Naive thymus-derived CD8-positive, alpha-beta T cell (primary cell): ENCODE measurements at places on chromosomes 12 and 14. TPM values are rescaled to one million over a fixed set of nuclear protein-coding genes. Genes with fewer than 3 reads are reported as not detected.

GRCh38 chr14:32623300-32624093 is 294.4 kb downstream of the AKAP6 start:
- peaks cover 2% of the 10 kb centered on the region for H3K4me1 ChIP-seq
- H3K4me3 ChIP-seq: no peak overlapping the region
- no peaks in the 10 kb centered on the region for H3K27me3 ChIP-seq
- peaks cover 7% of the 10 kb centered on the region for H3K36me3 ChIP-seq

- H3K36me3 ChIP-seq: no peaks in the 10 kb centered on the region
- DNase-seq: no peak
- H3K27me3 ChIP-seq: no peaks in the 10 kb centered on the region
- H3K27ac ChIP-seq: no peak overlapping the region
- H3K4me1 ChIP-seq: no peaks in the 10 kb centered on the region
Observed at GRCh38 chr14:44108601-44109000, 398.5 kb downstream of the FSCB start.

DNA sequence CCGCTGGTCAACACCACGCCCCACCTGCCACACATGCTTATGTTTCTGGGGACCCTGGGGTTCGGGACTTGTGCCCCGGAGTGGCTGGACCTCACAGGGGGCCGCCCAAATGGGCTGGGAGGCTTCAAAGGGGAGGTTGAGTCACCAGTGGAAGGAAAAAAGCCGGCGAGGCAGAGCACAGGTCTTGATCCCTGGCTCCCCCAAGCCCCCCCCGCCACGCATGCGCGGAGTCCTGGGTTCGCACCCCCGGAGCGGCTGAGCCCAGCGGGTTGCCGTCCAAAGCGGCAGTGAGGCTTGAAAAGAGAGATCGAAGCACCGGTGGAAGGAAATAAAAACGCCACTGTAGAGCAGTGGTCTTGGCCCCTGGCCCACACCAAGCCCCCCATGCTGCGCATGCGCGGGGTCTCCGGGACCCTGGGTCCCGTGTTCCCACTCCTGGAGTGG is 313.5 kb downstream of the ALG10 start:
- H3K27ac ChIP-seq: no peak overlapping the region
- H3K4me1 ChIP-seq: no peaks in the 10 kb centered on the region
- H3K27me3 ChIP-seq: no peaks in the 10 kb centered on the region
- H3K4me3 ChIP-seq: no peak overlapping the region
- H3K36me3 ChIP-seq: peaks cover 2% of the 10 kb centered on the region

DNA sequence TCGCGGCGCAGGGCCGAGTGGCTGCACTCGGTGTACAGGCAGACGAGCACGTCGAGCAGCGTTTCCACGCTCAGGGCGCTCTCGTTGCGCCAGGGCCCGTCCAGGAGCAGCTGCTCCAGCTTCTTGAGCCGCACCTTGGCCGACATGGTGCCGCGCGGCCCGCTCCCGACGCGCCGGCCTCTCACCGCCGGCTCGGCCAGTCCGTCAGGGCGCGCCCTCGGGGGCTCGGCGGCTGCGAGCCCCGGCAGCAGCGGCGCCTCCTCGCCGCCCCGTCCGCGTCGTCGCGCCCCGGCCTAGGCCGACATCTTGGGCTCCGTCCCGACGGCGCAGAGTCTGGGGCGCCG is 349 bp downstream of the CDC42BPB start:
- H3K4me1 ChIP-seq: peaks cover 14% of the 10 kb centered on the region
- H3K4me3 ChIP-seq: no peak overlapping the region
- no peak overlapping the region for H3K27ac ChIP-seq
- H3K36me3 ChIP-seq: no peaks in the 10 kb centered on the region

GRCh38 chr14:51188566-51189185 is 51.4 kb upstream of the TMX1 start:
- H3K4me3 ChIP-seq: no peak overlapping the region
- H3K4me1 ChIP-seq: peaks cover 3% of the 10 kb centered on the region
- no peaks in the 10 kb centered on the region for H3K27me3 ChIP-seq
- DNase-seq: no peak
- no peak overlapping the region for H3K27ac ChIP-seq

GRCh38 chr12:81809829-81810595 is 50.9 kb upstream of the PPFIA2 start:
- DNase-seq: no peak
- no peak overlapping the region for H3K4me3 ChIP-seq

DNA sequence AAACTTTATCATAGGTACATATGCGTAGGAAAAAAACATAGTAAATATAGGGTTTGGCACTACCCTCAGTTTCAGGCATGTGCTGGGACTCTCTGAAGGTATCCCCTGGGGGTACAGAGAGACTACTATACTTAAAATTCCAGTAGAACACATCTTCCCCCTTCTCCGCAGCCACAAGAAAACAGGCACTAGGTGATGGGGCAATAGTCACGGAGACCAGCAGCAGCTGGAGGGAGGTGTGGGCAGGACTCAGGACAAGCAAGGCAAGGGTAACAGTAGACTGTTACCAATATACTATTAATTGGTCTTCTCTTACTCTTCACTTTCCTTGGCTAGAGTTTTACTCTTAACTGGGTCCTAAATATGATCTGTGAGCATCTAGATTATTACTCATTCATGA is 4.6 kb upstream of the PAPOLA start:
- no peak overlapping the region for H3K4me3 ChIP-seq
- no peak overlapping the region for H3K27ac ChIP-seq
- H3K4me1 ChIP-seq: peaks cover 35% of the 10 kb centered on the region
- H3K27me3 ChIP-seq: peaks cover 10% of the 10 kb centered on the region

DNA sequence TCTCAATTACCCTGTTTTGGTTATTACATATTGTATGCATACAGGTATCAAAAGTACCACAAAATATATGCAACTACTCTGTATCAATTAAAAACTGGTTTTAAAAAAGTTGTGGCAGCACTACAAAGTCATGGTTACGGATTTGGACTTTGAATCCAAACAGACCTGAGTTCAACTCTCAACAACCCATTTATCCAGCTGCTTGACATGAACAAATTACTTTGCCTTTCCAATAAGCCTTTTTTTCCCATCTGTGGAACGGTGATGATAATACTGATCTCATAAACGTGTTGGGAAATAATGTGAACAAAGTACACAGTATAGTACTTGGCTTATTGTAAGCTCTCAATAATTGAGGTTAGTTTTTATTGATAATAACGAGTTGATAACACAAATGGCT is 85.0 kb downstream of the MNAT1 start:
- DNase-seq: no peak
- H3K27me3 ChIP-seq: no peaks in the 10 kb centered on the region
- no peak overlapping the region for H3K4me3 ChIP-seq
- H3K27ac ChIP-seq: no peak overlapping the region
- H3K4me1 ChIP-seq: no peaks in the 10 kb centered on the region

DNA sequence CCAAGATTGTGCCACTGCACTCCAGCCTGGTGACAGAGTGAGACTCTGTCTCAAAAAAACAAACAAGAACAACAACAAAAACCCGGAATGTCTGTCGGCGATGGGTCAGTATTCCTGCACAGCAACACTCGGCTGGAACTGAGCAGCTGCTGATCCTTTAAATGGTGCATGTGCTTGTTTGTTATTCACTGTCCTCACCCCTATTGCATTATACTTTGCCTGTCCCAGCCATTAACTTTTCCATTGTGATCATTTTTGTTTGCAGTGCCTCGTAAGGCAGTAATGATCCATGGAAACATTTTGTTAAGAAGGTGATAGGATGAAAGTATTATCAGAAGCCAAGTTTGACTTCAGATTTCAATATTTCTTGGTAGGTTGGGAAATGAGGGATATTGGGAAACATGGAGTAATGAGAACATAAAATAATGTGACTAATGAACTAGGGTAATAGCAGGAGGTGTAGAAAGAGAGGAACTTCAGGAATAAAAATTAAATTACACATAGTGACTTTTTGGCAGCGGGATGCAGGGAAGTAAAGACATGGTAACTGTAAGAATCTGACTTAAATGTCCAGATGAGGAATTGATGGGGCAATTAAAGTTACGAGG is 6.1 kb downstream of the ACSS3 start:
- H3K27me3 ChIP-seq: peaks cover 3% of the 10 kb centered on the region
- DNase-seq: no peak
- H3K27ac ChIP-seq: no peak overlapping the region
- H3K4me1 ChIP-seq: no peaks in the 10 kb centered on the region

GRCh38 chr14:26206640-26207039 is 391.2 kb downstream of the NOVA1 start:
- DNase-seq: no peak
- H3K36me3 ChIP-seq: peaks cover 4% of the 10 kb centered on the region
- no peaks in the 10 kb centered on the region for H3K4me1 ChIP-seq
- H3K27ac ChIP-seq: no peak overlapping the region

DNA sequence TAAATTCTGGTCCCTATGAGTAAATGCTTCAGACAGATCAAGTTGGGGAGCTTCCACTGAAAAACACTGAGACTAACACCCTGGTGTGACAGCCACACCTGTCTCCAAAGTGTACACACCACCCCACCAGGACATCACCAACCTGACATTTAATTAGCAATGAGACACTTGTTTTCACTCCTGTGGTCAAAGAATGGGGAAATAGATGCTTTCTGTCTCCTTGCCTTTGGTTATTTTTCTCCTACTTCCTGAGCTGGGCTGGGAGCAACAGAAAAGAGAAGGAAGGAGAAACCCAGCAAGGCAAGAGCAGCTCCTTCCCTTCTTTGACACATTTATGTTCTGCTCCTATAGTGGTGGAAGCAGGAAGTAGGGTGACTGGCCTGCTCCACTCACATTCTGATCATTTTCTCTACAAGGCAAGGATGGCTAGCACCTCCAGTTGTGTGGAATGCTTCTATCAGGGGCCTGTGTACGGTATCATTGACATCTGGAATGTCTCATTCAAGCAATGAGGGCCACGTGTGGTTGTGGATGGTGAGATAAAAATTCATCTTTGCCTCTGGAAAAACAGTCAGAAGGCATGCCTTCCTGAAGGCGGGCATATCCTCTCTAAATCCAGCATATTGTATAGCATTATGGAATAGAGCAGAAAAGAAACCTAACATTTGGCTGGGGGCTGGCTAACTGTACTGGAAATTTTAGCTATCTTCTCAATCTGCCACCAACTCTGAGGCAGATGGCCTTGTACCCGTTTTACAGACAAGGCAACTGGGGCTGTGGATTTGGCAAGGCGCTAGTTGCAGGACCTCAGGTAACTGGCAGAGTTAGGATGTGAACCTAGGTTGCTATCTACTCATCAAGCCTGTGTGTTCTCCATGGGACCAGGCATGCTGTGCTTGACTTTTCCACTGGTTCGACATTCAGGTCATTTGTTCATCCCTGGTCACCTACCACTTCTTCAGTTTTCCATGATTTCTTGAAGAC is 24.8 kb upstream of the LGALS3 start:
- H3K4me1 ChIP-seq: peaks cover 33% of the 10 kb centered on the region
- DNase-seq: no peak
- H3K27me3 ChIP-seq: no peaks in the 10 kb centered on the region
- peak overlapping the region; percentile 8 for H3K4me3 ChIP-seq
- no peaks in the 10 kb centered on the region for H3K36me3 ChIP-seq

- peaks cover 18% of the 10 kb centered on the region for H3K4me1 ChIP-seq
- no peaks in the 10 kb centered on the region for H3K36me3 ChIP-seq
- DNase-seq: no peak
- no peak overlapping the region for H3K4me3 ChIP-seq
- H3K27ac ChIP-seq: peak overlapping the region; percentile 53
Observed at GRCh38 chr12:120220838-120221575, 20.1 kb upstream of the RPLP0 start.

- no peak overlapping the region for H3K4me3 ChIP-seq
- no peaks in the 10 kb centered on the region for H3K36me3 ChIP-seq
- no peaks in the 10 kb centered on the region for H3K27me3 ChIP-seq
- peaks cover 78% of the 10 kb centered on the region for H3K4me1 ChIP-seq
Observed at GRCh38 chr12:11669348-11669747, 19.9 kb downstream of the ETV6 start.

GRCh38 chr12:21526721-21527345 is 737 bp downstream of the SPX start:
- peaks cover 2% of the 10 kb centered on the region for H3K4me1 ChIP-seq
- H3K27me3 ChIP-seq: peaks cover 19% of the 10 kb centered on the region
- DNase-seq: no peak
- no peak overlapping the region for H3K27ac ChIP-seq

- no peak overlapping the region for H3K27ac ChIP-seq
- no peaks in the 10 kb centered on the region for H3K36me3 ChIP-seq
- H3K27me3 ChIP-seq: no peaks in the 10 kb centered on the region
Observed at GRCh38 chr12:124855275-124855957, 8.2 kb downstream of the SCARB1 start.

DNA sequence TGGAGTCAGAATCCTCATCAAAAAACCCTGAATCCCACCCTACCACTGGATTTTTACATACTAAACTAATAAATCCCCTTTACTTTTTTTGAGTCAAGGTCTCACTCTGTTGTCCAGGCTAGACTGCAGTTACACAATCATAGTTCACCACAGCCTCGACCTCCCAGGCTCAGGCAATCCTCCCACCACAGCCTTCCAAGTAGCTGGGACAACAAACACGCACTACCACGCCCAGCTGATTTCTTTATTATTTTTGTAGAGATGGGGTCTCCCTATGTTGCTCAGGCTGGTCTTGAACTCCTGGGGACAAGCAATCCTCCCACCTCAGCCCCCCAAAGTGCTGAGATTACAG is 24.3 kb downstream of the SPTSSA start:
- DNase-seq: no peak
- no peaks in the 10 kb centered on the region for H3K27me3 ChIP-seq
- no peaks in the 10 kb centered on the region for H3K36me3 ChIP-seq
- no peak overlapping the region for H3K4me3 ChIP-seq

GRCh38 chr12:82855872-82856271 is 169.2 kb downstream of the TMTC2 start:
- H3K4me3 ChIP-seq: no peak overlapping the region
- peaks cover 4% of the 10 kb centered on the region for H3K36me3 ChIP-seq
- no peaks in the 10 kb centered on the region for H3K4me1 ChIP-seq
- no peaks in the 10 kb centered on the region for H3K27me3 ChIP-seq

Gene DAD1
- 122 TPM for total RNA-seq

Gene GRIP1
- 1.1 TPM for total RNA-seq

Gene ASCL1
- total RNA-seq: not detected

Gene MAX
- 200 TPM for total RNA-seq

Gene CRIP1
- total RNA-seq: 98.1 TPM

Gene DBX2
- not detected for total RNA-seq

Gene FOXG1
- total RNA-seq: not detected

Gene GDF11
- total RNA-seq: 7.7 TPM
